Effector CD8-positive, alpha-beta T cell (primary cell): ENCODE measurements at places on chromosomes 6 and 20.

DNA sequence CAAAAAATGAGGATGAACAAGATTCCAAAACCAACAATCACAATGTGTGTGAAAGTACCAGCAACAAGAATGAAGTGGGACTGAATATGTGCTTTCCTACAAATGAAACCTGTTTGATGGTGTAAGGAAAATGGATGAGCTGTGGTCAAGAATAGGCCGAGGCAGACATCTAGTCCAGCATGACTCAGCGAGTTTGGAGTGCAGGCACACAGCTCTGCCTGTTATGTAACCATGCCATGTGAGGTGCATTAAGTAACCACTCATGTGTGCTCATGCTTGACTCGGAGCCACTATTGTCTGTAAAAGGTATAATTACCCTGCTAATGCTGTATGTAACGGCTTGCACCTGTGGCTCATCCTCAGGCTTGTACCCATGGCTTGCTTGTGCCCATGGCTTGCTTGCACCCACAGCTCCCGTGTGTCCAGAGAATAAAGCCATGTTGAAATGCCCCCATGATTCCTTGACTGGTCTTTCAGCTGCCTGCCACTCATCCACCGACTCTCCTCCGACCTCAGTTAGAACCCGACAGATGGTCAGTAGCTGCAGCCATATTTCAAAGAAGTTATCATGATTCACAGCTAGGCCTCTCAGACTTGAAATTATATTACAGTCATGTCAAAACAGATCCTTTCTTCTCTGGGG is 98.7 kb downstream of the BACH2 start:
- no peak for DNase-seq

- DNase-seq = no peak
Measured at GRCh38 chr6:110341663-110342596, 16.2 kb downstream of the METTL24 start.

DNA sequence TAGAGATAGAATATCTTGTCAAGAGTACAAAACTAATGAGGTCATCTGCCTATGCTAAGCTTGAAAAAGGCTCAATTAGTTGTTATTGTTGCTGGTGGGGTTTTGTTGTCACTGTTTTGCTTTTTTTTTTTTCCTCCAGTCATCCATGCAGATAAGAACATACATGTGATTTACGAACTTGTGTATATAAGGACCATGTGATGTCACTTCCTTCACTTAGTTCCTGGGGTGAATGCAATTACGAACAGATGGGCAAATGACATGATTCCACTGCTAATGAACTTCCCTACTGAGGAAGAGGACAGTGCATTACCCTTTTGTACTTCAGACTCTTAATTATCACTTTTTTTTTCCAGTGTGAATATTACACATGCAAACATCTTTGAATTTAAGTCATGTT is 1175.3 kb upstream of the GJE1 start:
- DNase-seq = no peak

- DNase-seq = no peak
Measured at GRCh38 chr6:149806127-149806526, 56.6 kb downstream of the PCMT1 start.

GRCh38 chr6:49025273-49026240 is 437.5 kb downstream of the MMUT start:
- DNase-seq = no peak

GRCh38 chr6:159973951-159974350 is 5.1 kb downstream of the IGF2R start:
- DNase-seq = no peak

DNA sequence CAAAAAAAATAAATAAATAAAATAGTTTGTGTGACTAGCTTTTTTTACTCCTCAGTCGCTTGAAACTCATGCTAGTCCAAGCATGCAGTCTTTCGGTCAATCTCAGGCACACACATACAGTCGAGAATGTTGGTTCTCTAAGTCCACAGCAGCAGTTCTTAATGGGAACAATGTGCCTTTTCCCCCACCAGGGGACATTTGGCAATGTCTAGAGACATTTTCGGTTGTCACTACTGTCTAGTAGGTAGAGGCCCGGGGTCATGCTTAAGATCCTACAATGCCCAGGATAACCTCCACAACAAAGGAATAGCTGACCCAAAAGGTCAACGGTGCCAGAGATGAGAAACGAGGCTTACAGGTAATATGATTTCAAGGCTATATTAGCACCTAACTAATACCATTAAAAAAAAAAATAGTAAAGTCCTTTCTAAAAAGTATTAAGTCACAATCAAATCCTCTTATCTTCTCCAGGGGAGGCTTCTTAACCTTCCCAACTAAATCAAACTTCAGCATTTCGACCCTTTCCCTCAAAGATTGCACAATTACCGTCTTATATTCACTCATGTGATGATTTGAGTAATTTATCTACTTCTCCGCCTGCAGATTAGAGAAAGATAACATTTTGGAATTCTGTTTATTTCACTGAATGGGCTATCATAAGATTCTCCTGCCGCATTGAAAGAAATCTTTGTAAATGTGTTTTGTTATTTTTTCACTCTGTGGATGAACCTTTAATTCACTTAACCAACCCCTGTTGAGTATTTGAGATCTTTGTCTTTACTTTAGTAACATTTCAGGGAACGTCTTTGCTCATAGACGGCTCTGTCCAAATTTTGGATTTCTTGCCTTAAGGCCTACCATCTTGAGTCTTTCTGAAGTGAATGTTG is 8.1 kb upstream of the SALL4 start:
- DNase-seq = no peak

GRCh38 chr20:4776079-4776630 is 54.4 kb downstream of the PRND start:
- no peak for DNase-seq
